ENCODE measurements at places on chromosomes 13 and 19. TPM values are rescaled to one million over a fixed set of nuclear protein-coding genes. Genes with fewer than 3 reads are reported as not detected.

DNA sequence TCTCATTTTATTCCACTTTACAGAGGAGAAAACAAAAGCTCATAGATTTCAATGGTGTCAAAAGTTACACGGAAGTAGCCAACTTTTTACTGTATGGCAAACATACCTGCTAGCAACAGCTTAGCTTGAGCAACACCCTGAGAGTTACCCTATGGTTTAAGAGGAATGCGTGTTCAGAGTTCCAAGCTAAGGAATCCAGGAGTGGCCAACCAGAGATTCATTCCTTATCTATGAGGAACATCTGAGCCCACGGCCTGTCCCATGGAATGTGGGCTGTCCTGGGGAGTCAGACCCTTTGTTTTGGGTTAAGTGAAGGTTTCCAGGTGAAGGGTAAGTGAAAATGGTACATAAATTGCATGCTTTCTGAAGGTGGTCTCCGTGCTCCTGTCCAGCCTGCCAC is 67.5 kb downstream of the STARD13 start:
- no peak for DNase-seq

GRCh38 chr13:97889803-97890202 is 63.7 kb upstream of the IPO5 start:
- DNase-seq, result no peak

DNA sequence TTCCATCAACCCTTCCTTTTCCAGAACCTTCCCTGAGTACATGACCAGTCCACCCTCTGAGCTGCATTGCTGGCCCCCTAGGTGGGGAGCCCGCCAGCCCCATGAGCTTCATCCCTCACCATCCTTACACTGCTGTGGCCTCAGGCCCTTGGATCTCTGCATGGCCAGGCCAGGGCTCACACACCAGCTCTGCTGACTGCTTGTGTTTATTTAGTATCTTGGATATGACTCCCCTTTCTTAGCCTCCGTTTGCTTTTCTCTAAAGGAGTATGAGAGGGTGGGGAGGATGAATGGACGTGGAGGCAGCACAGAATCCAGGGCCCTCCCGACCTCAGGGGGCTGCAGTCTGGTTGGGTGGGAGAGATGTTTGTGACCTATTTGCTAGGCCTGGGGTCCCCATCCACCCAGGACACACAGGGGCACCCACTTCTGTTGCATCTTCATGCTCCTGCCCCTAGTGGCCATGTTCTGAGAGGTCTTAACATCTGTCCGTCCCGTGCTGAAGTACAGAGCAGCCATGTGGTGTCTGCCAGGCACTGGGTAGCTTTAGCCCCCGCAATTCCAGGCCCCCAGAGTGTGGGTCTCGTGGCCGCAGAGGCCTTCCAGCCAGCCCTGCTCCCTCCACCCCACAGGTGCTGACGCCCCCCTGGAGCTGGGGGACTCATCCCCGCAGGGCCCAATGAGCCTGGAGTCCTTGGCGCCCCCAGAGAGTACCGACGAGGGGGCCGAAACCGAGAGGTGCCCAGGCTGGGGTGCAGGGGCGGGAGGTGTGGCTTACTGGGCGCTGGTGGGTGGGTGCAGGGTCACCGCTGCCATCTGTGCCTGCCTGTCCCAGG is 13.0 kb downstream of the ARHGEF1 start:
- peak; percentile 71 for DNase-seq

The ZNF234 gene
- 14.0 TPM for total RNA-seq

GRCh38 chr19:29530540-29531457 is 5.0 kb downstream of the VSTM2B start:
- peak; percentile 81 for DNase-seq

- no peak for DNase-seq
These were observed 180.7 kb downstream of the STK24 start for GRCh38 chr13:98396071-98396710.

Measured in chondrocyte (in vitro differentiated cells).